ENCODE measurements at places on chromosomes 16 and 17. TPM values are rescaled to one million over a fixed set of nuclear protein-coding genes. Genes with fewer than 3 reads are reported as not detected.

NSF gene
- 27.9 TPM for total RNA-seq

GRCh38 chr17:28645576-28645939 lies 600 bp upstream of the BLTP2 start:
- H3K4me3 ChIP-seq = peak overlapping the region; percentile 96
- H3K4me1 ChIP-seq = peaks cover 40% of the 10 kb centered on the region
- no peaks in the 10 kb centered on the region for H3K27me3 ChIP-seq
- H3K36me3 ChIP-seq = peaks cover 20% of the 10 kb centered on the region

- no peak overlapping the region for H3K4me3 ChIP-seq
- H3K36me3 ChIP-seq = no peaks in the 10 kb centered on the region
- H3K4me1 ChIP-seq = peaks cover 71% of the 10 kb centered on the region
- H3K27ac ChIP-seq = peak overlapping the region; percentile 87
- no peak for DNase-seq
These were observed 6.6 kb downstream of the PNMT start for GRCh38 chr17:39674702-39675389.

MT4 gene
- total RNA-seq = not detected

GRCh38 chr17:28527181-28527681 lies 21.1 kb downstream of the FOXN1 start:
- no peak overlapping the region for H3K27ac ChIP-seq
- H3K4me1 ChIP-seq = peaks cover 3% of the 10 kb centered on the region
- no peaks in the 10 kb centered on the region for H3K36me3 ChIP-seq

DNA sequence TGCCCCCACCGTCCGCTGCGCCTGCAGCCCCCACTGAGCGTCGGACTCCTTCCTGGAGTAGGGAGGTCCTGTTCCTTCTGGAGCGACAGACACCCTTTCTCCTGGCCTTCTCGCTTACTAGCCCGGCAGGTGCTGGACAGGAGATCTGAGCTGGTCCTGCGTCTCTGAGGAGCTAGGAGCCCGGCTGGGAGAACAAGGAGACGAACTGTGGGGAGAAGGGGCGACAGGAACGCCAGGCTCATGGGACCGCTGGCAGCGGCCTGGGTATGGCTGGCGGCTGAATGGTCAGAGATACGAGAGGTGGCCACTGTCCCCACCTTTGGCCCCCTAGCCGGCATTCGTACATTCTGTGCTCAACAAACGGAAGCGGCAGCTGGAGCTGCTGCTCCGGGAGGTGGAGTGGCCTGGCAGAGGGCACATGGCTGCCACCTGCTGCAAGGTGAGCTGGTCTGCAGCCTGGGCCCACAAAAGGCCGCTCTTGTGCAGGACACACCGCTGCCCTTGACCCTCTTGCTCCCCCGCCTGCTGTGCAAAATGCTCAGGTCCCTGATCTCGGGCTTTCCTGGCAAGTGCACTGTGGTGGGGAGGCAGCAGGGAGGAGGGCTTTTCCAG lies 2066.7 kb downstream of the TP53TG3F start:
- no peak overlapping the region for H3K27ac ChIP-seq
- DNase-seq = no peak
- no peak overlapping the region for H3K4me3 ChIP-seq

DNA sequence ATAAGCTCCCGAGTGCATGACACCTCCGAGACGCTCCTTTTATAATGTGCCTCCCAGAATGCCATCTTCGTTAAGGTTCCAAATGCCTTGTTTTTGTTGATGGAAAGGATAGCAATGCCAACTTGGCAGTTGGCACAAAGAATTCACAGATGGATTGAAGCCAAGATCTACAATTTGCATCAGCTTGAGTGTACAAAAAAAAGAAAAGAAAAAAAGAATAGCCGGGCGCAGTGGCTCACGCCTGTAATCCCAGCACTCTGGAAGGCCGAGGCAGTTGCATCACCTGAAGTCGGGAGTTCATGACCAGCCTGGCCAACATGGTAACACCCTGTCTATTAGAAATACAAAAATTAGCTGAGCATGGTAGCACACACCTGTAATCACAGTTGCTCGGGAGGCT lies 7.6 kb downstream of the TBC1D16 start:
- H3K4me1 ChIP-seq = peaks cover 33% of the 10 kb centered on the region
- H3K27me3 ChIP-seq = no peaks in the 10 kb centered on the region
- peak overlapping the region; percentile 62 for H3K27ac ChIP-seq

RASL10B gene
- 2.4 TPM for total RNA-seq

DNA sequence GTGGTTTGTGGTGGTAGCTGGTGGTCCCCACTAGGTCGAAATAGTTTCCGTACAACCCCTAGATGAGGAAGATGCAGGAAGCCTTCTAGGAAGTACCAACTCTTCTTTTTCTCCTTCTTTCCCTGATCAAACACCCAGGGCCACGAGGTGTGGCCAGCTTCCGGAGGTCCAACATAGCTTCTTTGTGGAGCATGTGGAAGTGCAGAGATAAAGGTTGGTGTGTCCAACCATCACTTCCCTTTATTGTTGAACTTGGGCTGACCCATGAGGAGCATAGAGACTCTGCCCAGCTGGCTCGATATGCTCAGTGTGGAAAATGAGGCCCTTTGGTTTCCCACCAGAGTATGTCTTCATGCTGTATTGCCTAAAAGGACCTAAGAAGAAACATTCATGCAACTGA lies 6.3 kb upstream of the RGS9 start:
- no peaks in the 10 kb centered on the region for H3K4me1 ChIP-seq
- no peak for DNase-seq
- no peaks in the 10 kb centered on the region for H3K27me3 ChIP-seq
- H3K4me3 ChIP-seq = no peak overlapping the region
- no peak overlapping the region for H3K27ac ChIP-seq

GRCh38 chr17:79075446-79075750 lies 774 bp downstream of the ENGASE start:
- peak overlapping the region; percentile 93 for H3K4me3 ChIP-seq
- H3K27ac ChIP-seq = peak overlapping the region; percentile 76
- DNase-seq = no peak
- H3K4me1 ChIP-seq = peaks cover 11% of the 10 kb centered on the region
- H3K36me3 ChIP-seq = peaks cover 22% of the 10 kb centered on the region
- H3K27me3 ChIP-seq = no peaks in the 10 kb centered on the region

- no peaks in the 10 kb centered on the region for H3K4me1 ChIP-seq
- H3K36me3 ChIP-seq = no peaks in the 10 kb centered on the region
- no peak overlapping the region for H3K4me3 ChIP-seq
- peaks cover 49% of the 10 kb centered on the region for H3K27me3 ChIP-seq
- no peak overlapping the region for H3K27ac ChIP-seq
These were observed 8.5 kb upstream of the HOXB9 start for GRCh38 chr17:48634493-48635208.
